Glutamatergic neuron (in vitro differentiated cells): ENCODE measurements at places on chromosomes 6 and 20.

DNA sequence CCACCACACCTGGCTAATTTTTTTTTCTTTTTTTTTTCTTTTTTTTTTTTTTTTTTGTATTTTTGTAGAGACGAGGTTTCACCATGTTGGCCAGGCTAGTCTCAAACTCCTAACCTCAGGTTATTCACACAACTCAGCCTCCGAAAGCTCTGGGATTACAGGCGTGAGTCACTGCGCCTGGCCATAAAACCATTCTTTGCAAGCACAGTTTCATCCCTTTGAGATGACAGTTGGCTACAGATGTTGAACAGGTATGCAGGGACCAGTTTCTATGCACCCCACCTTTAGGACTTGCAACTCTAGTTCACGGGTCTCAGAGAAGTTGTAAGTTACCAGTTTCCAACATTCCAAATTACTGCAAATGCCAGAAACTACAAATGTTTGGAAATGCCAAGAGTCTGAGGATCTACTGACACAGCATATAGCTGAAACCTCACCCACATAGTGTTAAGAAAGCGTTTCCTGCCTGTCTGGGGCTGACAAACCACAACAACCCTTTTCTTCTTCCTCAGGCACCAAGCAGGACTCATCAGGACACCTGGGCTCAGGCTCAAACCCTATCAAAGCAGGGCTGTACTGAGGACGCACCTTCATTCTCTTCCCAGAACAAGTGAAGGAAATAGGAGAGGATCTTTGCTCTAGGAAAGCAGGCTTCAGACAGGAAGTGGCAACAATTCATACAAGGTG is 22.9 kb downstream of the ARHGAP18 start:
- no peak for DNase-seq

GRCh38 chr6:155371230-155371629 is 56.9 kb upstream of the TFB1M start:
- no peak for DNase-seq

GRCh38 chr6:63672582-63673129 is 37.1 kb downstream of the PHF3 start:
- DNase-seq: no peak

- DNase-seq: no peak
These were observed 55.6 kb upstream of the NEDD9 start for GRCh38 chr6:11288065-11288464.

GRCh38 chr6:12286373-12287110 is 3.6 kb upstream of the EDN1 start:
- no peak for DNase-seq

DNA sequence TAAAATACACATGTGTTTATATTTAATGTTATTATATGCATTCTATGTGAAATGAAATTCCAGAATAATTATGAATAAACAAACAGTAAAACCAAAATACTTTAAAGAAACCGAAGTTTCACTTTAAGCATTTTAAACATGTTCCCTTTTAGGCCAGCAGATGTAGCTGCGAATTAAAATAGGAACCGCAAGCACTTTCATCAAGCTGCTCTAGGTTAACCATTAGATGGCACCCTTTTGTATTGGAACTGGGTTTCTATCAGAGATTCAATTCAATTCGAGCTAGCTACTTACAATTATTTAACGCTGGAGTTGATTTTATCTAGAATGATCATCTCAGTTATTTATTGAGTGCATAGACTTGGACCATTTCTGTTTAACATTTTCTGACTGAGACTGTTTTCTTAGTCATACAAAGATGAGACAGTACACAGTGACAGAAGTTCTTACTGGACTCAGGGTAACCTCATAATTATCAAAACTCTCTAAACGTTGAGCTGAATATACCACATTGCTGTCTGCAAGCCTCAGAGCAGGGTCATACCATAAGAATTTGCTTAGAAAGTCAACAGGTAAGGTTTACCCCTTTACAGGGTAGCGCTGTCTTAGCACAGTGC is 8.5 kb downstream of the TMEM242 start:
- no peak for DNase-seq

GRCh38 chr20:22673467-22673866 is 89.1 kb upstream of the FOXA2 start:
- DNase-seq: no peak

DNA sequence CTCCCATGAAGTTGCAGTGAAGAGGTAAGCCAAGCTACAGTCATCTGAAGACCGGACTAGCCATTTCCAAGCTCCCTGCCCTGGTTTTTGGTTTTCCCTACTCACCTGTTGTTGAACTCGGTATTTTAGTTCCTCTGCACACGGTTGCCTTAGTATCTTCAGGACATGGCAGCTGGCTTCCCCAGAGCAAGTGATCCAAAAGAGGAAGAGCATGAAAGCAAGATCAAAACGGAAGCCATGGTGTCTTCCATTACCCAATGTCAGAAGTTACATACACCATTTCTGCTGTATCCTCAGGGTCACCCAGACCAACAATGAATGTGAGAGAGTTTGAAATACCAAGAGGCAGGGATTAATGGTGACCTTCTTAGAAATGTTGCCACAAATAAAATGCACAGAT is 276.6 kb upstream of the CNR1 start:
- no peak for DNase-seq

DNA sequence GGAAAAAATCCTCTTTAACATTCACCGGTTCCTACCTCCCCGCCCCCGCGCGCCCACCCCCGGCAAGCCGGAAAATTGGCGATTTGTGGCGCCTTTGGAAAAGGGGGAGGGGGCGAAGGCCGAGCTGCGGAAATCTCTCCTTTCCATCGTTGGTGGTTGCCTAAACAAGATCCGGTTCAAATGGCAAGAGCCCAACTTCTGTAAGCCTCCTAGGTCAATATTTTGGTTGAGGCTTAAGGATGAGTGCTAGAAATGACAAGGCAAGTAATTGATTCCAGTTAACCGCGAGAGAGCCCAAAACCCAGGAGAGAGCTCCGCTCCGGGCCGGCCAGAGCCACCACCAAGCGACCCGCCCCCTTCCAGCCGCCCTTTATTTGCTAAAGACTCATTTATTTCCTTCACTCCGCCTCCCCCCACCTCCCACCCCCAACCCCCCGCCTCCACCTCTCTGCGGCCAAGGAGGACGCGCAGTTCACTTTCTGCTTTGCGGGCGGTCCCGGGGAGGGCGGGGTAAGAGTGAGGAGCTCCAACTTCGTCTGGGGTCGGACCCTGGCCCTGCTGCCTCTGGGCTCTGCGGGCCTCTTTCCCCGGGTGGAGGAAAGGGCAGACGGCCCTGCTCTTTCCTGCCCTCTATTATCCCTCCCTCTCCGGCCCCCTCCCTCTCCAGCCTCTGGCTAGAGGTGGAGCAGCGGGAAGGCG is 838 bp upstream of the NKX2-2 start:
- DNase-seq: peak; percentile 34

- DNase-seq: no peak
These were observed 82.9 kb downstream of the PDE10A start for GRCh38 chr6:165580136-165580535.

- no peak for DNase-seq
These were observed 10.7 kb downstream of the HCK start for GRCh38 chr20:32062776-32063170.

DNA sequence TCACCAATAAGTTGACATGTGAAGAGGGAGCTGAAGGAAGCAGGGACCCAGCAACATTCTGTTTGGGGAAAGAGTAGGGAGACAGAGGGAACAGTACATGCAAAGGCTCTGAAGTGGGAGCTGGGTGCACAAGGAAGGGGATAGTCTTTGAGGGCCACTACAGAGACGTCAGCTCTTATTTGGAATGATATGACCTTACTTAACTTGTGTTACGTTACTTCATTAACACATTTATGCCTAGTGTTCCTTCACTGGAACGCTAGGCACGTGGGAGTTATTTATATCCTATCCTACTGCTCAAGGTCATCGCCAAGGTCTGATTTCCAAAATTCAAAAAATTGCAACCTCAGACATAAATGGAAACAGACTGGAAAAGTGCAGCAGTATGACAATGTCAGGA is 20.2 kb downstream of the NAPB start:
- no peak for DNase-seq

DNA sequence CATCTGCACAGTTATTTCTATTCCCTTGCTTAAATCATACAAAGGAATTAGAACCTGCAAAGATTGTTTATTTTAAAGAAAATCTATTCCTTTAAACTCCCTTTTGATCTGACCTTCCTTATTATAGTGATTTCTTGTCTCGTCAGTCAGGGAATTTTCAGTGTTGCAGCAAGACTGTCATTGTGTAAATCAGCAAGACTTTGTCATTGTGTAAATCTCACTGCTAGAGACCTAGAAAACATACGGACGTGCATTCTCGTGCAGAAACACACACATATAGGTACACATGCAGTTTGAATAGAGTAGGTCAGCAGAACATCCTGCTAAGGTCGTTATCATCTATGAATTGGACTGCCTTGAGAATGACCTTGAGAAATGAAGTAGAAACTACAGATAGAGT is 6.2 kb upstream of the SGK1 start:
- no peak for DNase-seq
